Trophoblast cell (in vitro differentiated cells and primary cell): ENCODE measurements at places on chromosomes 3 and 15.

GRCh38 chr3:192449036-192449435, 278.3 kb downstream of the FGF12 start:
- DNase-seq, result no peak

DNA sequence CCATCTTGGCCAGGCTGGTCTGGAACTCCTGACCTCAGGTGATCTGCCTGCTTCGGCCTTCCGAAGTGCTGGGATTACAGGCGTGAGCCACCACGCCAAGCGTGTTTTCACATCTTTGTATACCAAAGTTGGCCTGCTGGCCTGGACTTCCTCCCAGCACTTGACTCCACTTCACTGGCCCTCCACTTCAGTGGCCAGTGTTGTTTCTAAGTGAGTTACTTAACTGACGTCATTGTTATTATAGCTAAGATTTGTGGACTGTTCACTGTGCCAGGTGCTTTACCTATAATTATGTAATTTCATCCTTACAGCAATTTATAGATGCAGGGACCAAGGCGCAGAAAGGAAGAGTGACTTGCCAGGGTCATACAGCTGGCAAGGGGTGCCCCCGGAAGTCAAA, 52.0 kb downstream of the HRH1 start:
- DNase-seq, result no peak

DNA sequence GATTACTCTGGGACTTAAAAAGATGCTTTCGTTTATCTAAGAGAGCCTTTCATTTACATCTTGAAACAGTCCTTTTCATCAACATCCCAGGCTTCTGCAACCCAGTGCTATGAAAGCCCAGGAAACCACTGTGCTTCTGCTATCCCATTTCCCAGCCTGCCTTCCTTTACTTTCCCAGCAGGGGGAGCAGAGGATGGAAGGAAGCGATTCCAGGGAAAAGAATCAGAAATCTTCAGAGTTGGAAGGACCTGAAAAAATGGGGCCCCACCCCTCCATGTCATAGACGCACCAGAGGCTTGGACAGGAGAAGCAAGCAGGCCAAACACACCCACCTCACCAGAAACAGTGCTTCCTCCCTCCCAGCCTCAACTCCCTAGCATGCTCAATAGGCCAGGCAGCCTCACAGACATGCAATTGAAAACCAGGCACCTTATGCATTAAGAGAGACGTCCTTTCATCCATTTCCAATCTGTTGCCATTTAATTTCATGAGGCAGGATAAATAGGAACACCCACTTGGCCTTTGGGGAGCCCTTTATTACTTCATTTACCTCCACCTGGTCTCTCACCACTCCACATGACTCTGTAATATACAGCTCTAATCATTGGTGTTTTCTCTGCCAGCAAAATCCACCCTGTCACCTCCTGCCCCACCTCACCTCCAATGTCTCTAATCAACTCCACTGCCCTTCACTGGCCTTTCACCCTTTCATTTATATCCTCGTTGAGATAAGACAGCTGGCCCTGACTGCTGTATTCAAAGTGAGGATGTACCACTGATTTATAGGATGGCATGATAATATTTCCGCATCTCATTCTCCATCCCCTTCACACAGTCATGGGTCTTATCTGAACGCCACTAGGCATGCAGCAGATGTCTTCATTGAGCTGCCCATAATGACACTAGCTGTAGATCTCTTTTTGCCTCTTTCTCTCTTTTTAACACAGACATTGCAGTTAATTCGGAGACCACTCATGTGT, 583.9 kb downstream of the NTRK3 start:
- DNase-seq, result peak; percentile 26

- no peak for DNase-seq
These were observed 93.0 kb downstream of the HHLA2 start for GRCh38 chr3:108389372-108389771.

DNA sequence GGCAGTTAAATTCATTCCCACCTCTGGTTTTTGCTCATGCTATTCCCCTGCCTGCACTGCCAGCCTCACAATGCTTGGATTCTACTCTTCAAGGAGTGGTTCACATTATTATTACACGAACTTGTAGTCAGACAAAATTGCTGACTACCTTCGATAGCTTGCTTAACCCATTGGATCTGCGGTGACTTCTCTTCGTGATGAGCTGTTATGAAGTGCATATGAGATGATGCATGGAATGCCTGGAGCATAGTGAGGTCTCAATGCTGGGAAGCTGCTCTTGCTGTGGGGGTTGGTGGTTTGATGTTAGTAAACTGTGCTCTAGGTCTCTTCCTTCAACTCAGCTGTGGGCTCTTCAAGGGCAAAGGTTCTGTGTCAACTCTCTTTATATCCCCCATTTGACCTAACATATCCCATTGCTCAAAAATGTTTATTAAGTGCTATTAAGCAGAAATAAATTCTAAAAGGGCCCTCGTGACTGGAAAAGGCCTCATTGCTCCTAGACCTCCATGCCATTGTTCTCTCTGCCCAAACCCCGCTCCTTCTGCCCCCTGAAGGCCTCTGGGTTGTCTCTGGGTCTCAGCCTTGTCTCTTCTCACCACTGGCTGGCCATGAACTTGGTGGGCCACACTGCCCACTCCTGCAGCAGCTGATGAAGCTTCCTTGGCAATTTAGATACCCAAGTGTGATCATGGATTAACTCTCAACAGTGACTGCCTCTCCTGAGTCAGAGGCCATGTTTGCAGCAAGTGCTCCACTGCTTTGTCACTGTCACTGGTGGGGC, 4.5 kb upstream of the SLCO2A1 start:
- peak; percentile 45 for DNase-seq

GRCh38 chr3:43791246-43791645, 100.5 kb downstream of the ABHD5 start:
- no peak for DNase-seq

DNA sequence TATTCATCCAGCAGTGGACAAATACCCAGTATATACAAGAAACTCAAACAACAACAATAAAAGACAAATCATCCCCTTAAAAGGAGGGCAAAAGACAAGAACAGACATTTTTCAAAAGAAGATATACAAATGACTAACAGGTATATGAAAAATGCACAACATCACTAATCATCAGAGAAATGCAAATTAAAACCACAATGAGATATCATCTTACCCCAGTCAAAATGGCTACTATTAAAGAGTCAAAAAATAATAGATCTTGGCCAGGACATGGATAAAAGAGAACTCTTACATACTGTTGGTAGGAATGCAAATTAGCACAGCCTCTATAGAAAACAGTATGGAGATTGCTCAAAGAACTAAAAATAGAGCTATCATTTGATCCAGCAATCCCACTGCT, 16.9 kb downstream of the DHX36 start:
- DNase-seq, result no peak

- no peak for DNase-seq
These were observed 29.3 kb downstream of the RFT1 start for GRCh38 chr3:53100818-53101466.

DNA sequence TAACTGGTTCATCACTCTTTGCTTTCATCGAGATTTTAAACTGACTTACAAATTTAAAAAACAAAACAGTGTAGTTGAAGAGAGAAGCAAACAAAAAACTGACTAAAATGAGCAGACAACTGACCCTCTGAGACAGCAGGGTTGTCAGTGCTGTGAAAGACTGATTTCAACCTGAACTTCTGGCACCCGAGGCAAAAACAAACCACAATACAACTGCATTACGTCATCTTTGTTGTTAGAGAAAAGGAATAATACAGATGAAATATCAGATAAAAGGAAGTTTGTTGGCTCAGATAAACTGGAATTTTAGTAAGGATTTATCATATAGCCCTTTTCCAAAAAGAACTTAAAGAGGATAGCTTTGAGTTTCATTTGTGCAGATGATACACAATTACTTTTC, 51.1 kb downstream of the PARP15 start:
- DNase-seq, result peak; percentile 72

DNA sequence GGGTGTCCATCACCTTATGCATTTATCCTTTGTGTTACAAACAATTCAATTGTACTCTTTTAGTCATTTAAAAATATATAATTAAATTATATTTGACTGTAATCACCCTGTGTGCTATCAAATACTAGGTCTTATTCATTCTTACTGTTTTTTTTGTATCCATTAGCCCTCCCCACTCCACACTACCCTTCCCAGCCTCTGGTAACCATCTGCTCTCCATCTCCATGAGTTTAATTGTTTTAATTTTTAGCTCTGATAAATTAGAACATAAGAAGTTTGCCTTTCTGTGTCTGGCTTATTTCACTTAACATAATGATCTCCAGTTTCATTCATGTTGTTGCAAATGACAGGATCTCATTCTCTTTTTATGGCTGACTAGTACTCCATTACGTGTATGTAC, 16.8 kb downstream of the C3orf20 start:
- no peak for DNase-seq

GRCh38 chr3:115666920-115667737, 43.8 kb downstream of the GAP43 start:
- DNase-seq, result no peak

DNA sequence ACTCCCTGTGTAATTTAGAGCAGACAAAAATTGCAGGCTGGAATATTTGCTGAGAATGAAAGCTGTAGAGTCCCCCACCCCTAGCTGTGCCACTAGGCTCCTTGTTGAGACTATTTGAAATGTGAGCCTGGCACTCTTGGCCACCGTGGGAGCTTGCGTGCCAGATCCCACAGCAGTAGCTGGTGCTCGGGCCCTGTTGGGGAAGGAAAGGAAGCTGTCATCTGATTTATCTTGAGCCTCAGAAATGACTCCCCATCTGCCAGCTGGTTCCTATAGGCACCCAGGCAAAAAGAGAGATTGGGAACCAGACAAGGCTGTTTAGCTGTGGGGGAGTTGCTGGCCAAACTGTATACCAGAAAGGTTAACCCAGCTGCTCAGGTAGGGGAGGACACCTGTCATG, 23.4 kb upstream of the CLEC3B start:
- DNase-seq, result no peak

- DNase-seq, result no peak
These were observed 7.0 kb downstream of the TMEM40 start for GRCh38 chr3:12752102-12752501.

DNA sequence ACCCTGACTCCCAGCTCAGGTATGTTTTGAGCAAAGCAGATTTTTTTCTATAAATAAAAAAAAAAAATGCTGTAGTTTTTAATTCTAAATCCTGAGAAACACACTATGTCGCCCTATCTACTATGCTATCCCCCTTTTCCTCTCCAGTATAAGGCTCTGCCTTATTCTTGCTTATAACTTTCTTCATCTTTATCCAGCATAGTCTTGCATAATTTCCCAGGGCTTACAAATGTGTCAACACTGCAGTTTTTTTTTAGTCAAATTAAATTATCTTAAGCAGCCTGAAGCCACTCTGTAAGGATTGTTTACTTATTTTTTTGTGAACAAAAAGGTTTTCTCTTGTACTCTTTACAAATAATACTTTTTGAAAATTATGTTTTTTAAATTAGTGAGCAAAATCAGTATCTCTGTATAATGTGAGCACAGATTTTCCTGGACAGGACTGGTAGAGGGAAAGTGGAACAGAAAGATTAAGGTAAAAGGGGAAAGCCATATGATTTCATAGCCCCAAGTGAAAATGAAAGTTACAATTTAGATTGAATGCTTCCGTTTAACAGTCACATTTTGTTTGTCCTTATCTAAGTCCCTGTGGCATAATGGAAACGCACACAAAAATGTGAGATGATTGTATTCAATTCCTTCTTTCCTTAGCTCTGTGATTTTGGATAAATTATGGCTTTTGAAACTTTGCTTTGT, 5.6 kb upstream of the PYDC2 start:
- no peak for DNase-seq

GRCh38 chr15:69992348-69992747, 105.4 kb downstream of the TLE3 start:
- no peak for DNase-seq

GRCh38 chr3:135329479-135329878, 534.4 kb downstream of the EPHB1 start:
- no peak for DNase-seq

DNA sequence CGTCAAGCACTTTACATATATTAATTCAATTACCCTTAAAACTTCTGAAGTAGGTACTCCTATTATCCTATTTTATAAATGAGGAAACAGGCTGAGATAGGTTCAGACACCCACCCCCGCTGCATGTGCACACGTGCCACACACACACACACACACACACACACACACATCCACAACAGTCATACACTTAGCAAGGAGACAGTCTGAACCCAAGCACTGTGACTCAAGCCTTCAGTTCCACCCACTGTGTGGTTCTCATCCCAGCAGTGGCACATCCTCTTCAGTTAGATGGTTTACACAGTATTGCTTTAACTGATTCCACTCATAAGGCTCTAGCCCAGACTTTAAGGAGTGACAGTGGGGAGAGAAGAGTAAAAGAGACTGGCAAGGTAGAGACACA, 91.1 kb upstream of the FGF7 start:
- DNase-seq, result no peak

GRCh38 chr3:52277071-52277964, 1.1 kb downstream of the WDR82 start:
- no peak for DNase-seq

DNA sequence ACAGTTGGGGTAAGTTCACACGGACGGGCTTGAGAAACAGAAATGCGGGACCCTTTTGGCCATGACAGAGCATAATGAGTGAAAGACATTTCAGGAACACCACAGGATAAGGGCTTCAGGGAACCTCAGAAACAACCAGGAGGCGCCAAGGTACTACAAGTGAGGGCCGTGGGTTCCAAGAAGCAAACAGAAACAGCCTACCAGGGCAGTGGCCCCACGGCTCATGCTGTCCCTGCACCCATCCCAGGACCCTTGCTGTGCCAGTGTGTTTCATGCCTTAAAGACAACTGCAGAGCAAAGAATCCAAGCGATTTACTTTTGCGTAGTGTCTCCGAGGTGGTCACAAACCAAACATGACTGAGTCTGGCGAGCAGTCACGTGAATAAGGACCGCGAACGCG, 54.0 kb downstream of the RUBCN start:
- no peak for DNase-seq

DNA sequence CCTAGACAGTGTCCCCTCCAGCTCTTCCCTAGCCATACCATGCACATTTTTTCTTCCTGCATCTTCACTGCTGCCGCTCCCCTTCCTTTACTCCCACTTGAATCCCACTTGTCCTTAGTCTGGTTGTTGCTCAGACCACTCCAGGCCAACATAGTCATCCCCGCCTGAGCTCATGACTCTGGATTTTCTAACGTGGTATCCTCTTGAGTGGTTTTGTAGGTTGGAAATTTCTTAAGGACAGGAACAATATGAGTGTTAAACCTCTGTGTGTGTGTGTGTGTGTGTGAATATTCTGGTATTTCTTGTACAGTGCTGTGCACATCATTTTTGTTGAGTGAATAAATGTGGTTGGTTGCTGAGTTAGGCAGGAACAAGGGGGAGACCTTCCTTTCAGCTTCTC, 3.1 kb downstream of the BAHD1 start:
- DNase-seq, result no peak

GRCh38 chr3:52379610-52380009, 63.5 kb downstream of the DNAH1 start:
- DNase-seq, result no peak

- no peak for DNase-seq
These were observed 550.2 kb downstream of the PYDC2 start for GRCh38 chr3:192011137-192011536.

- DNase-seq, result no peak
These were observed 244.5 kb downstream of the OCA2 start for GRCh38 chr15:27854601-27855000.

- DNase-seq, result no peak
These were observed 248.8 kb downstream of the SHOX2 start for GRCh38 chr3:157857440-157857839.
